ENCODE measurements at places on chromosomes 5 and 9.

DNA sequence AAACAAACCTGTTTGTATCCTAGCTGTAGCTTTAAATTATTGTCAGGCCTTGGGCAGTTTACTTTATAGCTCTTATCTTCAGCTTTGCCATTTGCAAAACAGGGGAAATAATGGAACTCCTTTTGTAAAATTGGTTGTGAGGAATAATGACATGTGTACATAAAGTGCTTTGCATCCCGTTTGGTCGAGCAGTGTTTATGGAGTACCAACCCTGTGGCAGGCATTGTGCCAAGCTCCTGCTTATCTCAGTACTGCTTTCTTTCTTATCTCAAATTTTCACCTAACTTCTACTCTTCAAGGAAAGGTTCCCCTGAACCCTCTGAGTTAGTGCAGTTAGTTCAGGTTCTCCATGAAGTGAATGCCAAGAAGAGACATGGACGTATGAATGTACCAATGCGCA is 9.4 kb upstream of the TENT2 start:
- DNase-seq: no peak

GRCh38 chr9:35478871-35479270 is 11.0 kb upstream of the RUSC2 start:
- DNase-seq: no peak

DNA sequence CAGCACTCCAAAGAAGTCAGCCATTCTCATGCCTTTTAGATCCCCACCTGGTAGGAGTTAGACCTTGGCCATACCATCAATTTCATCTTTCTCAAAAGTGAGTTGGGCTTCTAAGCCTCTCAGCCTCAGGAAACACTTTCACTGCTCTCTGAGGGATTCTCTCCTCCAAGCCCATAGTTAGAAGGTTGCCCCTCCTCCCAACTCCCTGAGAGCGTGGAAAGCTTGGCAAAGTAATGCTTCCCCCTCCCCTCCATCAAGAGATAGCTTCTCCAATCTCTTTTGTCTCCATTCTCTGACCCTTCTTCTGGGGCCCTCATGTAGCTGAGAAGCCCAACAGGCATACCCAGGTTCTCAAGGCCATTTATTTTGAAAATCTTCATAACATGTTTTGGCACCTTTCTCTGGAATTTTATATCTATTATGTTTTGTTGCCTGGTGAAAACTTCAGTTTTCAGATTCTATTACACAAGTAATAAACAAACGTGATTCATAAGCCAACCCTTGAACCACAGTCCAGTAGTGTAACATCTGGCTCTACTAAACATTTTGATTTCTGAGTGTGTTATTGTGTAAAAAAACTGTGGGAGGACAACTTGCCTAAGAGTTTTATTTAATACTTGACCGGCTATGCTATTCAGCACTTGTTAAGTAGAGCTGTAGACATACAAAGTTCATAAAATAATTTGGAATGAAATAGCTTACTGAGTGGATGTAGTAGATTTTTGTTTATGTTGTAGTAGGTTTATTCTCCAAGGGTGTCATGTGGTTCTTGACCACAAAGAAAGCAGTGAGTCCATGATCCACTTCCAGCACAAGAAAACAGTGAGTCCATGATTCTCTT is 17.1 kb downstream of the LVRN start:
- no peak for DNase-seq

GRCh38 chr9:6538666-6539071 is 106.9 kb downstream of the GLDC start:
- DNase-seq: no peak

GRCh38 chr9:69134412-69134811 is 39.7 kb upstream of the TJP2 start:
- no peak for DNase-seq

- DNase-seq: no peak
Measured at GRCh38 chr5:56050551-56051255, 55.9 kb upstream of the IL6ST start.

DNA sequence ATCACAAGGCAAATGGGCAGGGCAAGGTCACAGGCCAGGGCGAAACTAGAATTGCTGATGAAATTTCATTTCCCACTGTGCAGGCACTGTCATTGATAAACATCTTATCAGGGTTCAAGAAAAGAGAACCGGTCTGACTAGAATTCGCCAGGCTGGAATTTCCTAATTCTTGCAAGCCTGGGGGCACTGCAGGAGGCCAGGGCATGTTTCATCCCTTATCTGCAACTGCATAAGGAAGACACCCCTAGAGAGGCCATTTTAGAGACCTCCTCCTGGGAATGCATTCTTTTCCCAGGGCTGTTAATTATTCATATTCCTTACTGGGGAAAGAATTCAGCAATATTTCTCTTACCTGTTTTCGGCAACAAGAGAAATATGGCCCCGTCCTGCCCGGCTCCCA is 266.2 kb upstream of the CYLC2 start:
- DNase-seq: no peak

GRCh38 chr5:3376611-3377010 is 219.0 kb upstream of the IRX1 start:
- DNase-seq: no peak

DNA sequence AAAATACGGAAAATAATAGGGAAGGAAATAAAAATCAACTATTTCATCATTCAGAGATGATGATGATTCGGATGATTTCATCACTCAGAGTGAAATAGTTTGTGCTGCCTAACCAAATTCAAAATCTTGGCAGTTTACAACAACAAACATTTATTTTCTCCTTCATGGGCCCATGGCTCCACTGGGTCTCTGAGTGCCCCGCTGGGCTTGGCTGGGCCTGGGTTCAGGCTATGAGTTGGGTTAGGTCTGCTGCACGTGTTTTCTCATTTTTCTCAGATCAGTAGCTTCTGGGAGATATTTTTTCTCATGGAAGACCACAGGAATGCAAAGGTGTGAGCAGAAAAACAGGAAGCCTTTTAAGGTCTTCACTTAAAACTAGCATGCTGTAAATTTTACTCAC is 24.0 kb upstream of the F2RL1 start:
- no peak for DNase-seq

DNA sequence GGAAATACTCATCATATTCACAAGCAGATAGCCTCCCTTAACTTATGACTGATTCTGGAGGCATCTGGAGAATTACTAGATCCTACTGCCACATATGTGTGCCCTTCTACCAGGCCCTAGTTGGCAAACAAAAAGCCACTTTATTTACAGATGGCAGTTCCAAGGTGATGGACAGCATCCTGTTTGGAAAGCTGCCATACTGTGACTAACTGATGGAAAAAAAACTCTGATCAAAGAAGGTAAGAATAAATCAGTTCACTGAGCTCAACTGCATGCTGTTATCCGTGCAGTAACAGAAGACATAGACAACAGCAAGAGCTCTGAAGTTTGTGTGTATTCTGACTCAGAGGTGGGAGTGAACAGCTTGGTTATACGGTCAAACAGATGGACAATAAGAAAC is 279.8 kb upstream of the POU5F2 start:
- DNase-seq: no peak

DNA sequence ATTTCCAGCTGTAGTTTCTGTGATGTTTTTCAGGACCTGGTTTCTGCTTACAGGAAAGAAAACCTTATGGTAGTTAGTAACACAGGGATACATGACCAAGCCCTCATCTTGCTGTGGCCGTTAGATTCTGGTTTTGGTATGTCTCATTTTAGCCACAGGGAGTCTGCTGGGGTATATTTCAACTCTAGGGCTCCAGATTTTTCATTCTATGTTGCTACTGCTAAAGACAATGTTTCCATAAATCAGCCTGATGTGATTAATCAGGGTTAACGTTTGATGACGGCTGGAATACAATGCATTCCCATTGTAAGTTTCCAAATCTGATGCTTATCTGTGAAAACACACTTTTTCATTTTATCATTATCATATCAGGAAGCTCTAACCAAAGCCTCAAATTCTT is 48.2 kb downstream of the P4HA2 start:
- DNase-seq: no peak

DNA sequence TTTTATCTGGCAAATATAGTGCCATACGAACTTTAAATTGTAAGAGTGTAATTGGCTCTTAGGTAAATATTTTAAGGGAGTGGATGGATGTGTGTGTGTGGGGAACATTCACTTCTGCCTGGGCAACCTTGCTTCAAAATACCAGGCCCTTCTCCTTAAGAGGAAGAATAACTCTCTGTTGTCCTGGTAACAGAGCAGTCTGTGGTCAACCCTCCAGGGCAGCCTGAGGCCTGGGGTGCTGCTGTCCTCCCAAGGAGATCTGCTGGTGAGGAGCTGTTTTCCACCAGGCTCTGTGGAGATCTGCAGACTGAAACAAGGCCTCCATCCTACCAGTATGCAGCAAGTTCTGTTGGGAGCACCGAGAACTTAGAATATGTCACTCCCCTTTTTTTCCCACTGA is 325.2 kb downstream of the PSAT1 start:
- no peak for DNase-seq

DNA sequence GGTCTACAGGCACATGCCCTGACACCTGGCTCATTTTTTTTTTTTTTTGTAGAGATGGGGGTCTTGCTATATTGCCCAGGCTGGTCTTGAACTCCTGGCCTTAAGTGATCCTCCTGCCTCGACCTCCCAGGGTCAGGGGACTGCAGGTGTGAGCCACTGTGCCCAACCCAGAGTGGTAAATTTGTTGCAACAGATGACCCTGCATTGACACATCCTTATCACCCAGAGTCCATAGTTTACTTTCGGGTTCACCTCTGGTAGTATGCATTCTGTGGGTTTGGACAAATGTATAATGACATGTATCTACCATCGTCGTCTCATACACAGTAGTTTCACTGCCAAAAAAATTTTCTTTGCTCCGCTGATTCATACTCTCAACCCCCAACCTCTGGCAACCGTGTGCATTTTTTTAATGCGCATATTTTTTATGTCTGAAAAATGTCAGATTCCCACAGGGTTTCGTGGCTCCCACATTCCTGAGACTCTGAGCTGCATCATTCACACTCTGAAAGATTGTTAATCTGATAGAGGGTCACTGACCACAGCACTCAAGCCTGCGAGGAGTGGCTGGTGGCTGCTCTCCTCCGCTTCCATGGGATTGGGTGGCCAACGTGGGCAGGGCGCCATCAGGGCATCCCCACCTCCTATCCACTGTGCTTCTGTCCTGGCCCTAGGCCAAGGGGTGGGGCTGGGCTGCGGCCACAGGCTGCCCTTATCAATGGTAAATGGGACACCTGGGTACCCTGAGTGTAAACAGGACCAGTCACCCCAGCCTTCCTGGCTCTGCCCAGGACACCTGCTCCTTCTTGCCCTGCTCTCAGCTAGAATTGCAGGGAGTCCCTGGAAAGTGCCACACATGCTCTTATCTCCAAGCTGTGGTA is 9.6 kb downstream of the NDST1 start:
- no peak for DNase-seq
